ENCODE measurements at places on chromosomes 11 and 22.

- DNase-seq: peak; percentile 78
Measured at GRCh38 chr11:37450613-37451012, 852.6 kb upstream of the RAG2 start.

DNA sequence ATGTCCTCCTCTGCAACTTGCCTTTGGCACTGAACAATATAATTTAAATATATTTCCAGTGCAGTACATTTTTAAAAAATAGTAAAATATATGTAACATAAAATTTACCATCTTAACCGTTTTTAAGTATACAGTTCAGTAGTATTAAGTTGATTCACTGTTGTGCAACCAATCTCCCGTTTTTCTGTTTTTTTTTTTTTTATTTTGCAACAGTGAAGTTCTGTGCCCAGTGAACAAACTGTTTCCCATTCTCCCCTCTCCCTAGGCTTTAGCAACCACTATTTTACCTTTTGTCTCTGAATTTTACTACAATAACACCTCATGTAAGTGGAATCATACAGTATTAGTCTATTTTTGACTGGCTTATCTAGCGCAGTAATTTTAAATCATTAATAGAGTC lies 13.8 kb downstream of the PRRG4 start:
- DNase-seq: no peak

DNA sequence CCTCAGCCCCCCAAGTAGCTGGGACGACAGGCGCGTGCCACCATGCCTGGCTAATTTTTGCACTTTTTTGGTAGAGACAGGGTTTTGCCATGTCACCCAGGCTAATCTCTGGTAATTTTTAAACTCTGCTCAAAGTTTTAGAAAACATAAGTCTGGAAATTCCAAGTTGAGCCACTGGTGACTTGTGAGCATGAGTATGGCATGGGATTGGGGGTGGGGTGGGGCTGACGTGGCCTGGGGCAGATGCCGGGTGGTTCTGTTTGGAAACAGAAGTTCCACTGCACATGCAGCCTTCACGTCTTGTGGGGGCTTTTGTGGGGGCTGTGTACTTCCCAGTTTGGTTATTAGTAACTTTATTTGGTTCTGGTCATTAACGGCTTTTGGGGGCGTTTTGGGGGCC lies 67.3 kb downstream of the PTPRJ start:
- peak; percentile 54 for DNase-seq

DNA sequence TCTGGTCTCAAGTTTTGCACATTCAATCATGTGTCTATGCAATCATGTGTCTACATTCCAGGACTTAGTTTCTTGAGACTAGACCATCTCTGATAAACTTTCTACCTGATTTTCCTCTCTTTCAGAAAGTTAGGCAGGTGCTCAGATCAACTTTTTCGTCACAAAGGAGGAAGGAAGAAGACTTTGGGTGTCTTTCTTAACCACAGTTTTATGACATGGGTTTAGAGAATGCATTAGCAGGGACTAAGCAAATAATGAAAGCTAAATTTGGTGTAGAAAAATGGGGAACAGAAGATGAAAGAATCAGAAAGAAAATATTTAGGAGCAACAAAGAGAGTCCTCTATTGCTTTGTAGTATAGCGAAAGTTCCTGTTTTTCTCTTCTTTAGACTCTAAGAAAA lies 7.7 kb upstream of the GLYATL1B start:
- DNase-seq: no peak

- DNase-seq: peak; percentile 72
Measured at GRCh38 chr11:123301013-123301591, 106.1 kb upstream of the CLMP start.

GRCh38 chr11:132244846-132245245 lies 874.4 kb downstream of the NTM start:
- no peak for DNase-seq

DNA sequence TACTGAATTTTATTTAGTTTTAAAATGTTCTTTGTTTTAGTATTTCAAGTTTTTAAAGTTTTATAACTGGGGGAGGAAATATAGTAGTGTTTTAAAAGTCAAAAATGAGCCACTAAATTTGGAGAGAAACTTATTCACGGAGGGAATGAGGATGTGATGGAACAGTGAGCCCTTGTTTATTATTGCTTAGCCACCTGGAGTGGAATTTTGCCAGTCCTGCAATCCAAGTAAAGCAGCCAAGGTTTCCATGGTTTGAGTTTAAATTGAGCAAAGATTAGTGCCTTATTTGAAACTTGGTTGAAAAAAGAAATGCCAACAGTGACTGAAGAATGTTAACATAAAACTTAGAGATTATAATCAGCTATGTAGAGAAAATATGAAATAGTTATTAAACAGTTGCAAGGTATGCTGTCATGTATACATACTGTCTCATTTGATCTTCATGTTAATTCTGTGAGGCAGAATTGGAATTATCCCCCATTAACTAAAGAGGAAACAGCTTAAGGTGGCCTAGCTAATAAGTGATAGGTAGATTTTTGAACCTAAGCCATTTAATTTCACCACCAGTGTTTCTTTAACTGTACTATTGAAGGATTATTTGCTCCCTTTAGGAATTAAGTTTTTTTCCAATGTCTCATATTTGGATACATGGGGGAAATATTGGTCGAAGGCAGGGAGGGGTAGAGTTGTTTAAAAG lies 36.4 kb downstream of the SWAP70 start:
- DNase-seq: no peak

DNA sequence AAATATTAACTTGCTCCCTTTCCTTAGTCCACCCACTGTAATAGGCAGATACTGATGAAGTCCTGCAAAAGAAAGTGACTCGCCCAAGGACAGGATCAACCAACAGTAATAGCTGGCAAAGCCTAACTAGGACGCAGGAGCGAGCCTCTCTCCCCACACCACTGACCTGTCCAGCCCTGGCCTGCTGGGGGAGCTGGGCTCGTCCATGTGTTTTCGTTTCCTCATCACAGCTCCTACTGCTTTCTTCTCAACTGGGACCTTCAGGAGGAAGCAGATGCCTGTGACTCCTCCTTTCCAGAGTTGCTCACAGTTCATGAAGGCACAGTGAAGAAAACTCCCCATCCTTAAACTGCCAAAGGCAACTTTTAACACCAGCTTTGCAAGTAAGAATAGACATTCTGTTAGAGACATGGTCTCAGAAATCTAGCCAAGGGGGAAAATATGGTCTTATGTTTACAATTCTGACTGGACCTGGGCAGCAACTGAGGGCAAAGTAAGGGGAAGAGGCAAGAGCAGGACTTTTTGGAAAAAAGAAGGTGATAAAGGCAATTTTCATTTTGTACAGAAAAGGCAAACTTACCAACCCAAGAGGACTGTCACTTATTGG lies 11.6 kb upstream of the GPHA2 start:
- DNase-seq: no peak

- DNase-seq: no peak
Measured at GRCh38 chr22:43978558-43978957, 23.3 kb downstream of the SAMM50 start.

DNA sequence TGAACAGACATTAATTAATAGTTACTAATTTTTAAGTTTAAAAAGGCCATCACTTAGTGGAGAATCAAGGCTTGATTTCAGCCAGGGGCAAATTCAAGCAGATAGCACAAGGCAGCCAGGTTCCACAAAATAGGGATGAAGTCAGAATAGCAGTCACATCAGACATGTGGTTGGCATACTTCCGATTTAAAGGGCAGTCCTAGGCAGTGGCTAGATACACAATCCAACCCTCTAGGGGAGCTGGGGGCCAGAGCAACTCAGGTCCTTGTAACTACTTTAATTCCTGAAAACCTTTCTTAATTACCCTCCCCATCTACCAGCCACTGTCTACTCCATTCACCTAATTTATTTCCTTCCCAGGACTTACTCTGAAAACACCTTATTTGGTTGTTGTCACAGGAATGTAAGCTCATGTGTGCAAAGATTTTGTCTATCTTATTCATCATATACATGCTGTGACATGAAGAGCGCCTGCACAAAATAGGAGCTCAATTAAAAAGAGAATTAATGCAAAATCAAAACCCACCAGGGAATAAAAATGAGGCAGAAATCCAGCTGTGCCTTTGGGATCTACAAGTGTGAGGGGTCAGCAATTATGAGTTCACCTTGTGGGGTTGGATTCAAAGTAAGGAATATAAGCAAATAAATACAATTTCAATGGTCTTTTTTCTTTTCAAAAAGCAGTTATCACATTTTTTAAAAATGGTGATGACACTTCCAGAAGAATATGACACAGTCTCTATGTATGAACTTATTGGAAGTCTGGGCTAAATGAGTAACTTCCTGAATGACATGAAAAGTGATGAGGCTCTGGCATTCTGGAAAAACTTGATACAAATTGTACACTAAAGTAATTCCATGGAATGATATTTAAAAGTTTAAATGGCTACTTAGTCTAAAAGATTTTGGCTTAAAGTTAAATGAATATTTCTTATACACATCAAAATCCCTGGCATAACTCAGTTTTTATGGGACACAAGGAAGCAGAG lies 53.8 kb downstream of the COPB1 start:
- DNase-seq: no peak

DNA sequence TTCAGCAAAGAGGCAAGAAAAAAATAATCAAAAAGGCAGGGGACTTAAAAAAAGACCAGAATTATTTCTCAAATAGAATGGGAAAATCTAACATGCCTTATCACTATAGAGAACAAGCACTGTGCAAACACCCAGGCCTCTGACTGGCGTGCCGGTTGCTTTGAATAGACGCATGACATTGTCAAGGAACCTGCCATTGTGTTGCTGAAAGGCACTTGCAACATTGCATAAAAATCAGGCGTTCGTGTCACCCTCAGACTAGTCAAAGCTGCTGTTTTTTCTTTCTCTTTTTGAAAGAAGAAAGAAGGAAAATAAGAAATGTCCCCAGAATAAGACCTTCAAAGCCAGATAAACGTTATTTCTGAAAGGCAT lies 549.3 kb upstream of the CADM1 start:
- DNase-seq: no peak

GRCh38 chr11:132037956-132038355 lies 667.5 kb downstream of the NTM start:
- DNase-seq: no peak

DNA sequence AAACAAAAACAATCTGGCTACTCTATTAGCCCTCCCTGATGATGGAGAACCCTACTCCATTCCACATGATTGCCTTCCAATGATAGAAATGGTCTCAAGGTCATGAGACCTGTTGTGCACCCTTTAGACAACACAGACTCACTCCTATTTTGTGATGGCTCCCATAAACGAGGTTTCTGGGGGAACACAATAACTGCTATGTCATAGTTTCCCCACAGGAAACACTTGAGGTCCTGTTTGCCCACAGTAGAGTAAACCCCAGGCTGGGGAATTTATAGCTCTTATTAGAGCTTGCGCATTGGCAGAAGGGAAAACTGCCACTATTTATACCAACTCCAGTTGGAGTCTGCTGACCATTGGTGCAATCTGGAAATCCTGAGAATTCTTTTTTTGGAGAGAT lies 28.7 kb downstream of the MIF start:
- DNase-seq: peak; percentile 24

DNA sequence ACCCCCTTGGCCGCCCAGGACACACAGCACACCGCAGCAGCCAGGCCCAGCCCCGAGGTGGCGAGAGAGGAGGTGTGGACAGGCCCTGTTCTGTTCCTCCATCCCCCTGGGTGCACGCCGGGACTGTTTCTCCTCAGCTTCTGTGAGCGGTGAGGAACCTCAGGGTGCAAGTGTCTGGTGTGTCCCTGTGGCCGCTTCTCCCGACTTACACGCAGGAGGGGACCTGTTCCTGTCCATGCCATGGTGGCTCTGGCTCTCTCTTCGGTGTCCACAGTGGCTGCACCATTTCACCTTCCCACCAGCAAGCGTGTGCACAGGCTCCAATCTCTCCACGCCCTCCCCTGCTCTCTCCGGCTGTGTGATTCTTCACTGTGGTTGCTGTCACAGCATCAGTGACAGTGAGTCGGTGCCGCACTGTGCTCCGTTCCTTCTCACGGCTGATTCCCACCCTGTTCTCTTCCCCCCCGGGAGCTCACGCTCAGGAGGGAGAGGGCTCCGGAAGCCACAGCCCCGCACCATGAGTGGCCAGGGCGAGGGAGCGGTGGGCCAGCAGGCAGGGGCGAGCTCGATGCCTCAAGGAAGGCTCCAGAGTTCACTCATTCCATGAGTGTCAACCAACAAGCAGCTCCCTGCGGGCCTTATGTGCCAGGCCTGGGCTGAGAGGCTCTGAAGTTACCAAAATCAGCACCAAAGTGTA lies 18.6 kb upstream of the WNT7B start:
- DNase-seq: no peak

GRCh38 chr22:38397189-38398085 lies 57.6 kb downstream of the KCNJ4 start:
- DNase-seq: peak; percentile 72

GRCh38 chr11:29100967-29101366 lies 915.9 kb downstream of the KCNA4 start:
- DNase-seq: no peak

DNA sequence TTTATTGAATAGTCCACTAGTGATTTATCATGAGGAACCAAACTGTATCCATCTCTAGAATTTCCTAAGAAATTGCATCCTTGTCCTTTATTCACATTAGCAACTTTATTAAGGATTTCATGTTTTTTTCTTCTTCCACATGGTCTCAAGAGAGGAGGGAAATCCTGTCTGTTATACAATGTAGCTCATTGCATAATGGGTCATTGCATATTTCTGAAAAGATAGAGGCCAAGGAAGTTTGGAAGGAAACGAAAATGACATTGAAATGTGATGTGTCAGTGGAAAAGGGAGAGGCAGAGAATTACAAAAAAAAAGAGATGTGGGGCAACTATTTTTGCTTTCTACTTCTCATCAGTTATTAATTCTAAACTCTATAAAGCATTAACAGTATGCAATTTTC lies 353.1 kb downstream of the METTL15 start:
- no peak for DNase-seq

DNA sequence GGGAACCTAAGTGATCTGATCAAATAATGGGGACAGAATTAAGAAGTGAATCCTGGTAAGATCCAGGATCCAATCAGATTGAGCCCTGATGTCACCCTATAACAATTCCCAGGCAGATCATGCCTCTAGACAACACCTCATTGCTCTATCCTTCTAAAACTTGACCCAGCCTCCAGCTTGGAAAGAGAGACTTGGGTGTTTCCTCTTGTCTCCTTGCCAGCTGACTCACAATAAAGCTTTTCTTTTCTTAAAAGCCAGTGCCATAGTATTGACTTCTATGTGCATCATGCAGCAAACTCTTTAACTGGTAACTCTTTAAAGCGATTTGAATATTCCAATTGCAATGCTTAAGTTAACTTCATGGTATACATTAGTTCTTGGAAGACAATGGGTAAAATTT lies 109.6 kb upstream of the CHORDC1 start:
- no peak for DNase-seq

DNA sequence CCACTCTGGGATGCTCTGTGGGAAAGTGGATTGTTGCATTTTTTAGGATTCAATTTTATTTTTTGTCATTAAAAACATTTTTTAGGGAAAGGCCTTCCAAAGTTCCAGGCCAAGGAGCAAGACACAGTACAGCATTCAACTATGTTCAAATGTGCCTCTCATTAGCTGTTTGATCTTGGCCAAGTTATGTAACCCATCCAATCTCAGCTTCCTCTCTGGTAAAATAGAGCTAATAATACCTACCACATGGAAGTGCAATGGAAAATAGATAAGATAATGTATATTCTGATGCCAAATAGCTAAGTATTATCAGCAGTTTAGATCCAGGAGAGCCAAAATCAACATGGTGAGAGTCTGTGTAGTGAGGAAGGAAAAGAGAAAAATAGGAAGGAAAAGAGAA lies 220.3 kb upstream of the SESN3 start:
- no peak for DNase-seq

GRCh38 chr22:48757985-48758561 lies 1069.6 kb downstream of the BRD1 start:
- no peak for DNase-seq

All from NB4 (cell line).